BE2C (cell line): ENCODE measurements at places on chromosomes 3 and 15.

DNA sequence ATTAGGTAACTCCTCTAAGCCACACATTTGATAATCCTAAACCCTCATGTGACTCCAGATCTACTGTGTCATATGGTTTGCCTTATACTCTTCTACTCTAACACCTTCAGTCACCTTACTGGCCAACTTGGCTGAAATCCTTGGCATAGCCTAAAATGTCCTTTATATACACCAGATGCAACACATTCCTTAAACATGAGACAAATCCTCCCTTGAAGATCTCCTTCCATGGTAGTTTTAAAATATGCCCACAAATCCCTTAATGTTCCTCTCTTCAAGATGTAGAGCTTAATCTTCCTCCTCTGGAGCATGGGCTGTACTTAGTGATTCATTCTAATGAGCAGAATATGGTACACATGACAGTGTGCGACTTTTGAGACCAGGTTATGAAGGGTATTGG lies 238.9 kb downstream of the SUCLG2 start:
- DNase-seq = no peak

GRCh38 chr3:174859114-174859735 lies at the start of gene NAALADL2:
Gene NAALADL2, plus strand, starts transcription at chr3:174859334.
- DNase-seq = no peak

- DNase-seq = no peak
These were observed 27.8 kb downstream of the MAGEF1 start for GRCh38 chr3:184683900-184684560.

DNA sequence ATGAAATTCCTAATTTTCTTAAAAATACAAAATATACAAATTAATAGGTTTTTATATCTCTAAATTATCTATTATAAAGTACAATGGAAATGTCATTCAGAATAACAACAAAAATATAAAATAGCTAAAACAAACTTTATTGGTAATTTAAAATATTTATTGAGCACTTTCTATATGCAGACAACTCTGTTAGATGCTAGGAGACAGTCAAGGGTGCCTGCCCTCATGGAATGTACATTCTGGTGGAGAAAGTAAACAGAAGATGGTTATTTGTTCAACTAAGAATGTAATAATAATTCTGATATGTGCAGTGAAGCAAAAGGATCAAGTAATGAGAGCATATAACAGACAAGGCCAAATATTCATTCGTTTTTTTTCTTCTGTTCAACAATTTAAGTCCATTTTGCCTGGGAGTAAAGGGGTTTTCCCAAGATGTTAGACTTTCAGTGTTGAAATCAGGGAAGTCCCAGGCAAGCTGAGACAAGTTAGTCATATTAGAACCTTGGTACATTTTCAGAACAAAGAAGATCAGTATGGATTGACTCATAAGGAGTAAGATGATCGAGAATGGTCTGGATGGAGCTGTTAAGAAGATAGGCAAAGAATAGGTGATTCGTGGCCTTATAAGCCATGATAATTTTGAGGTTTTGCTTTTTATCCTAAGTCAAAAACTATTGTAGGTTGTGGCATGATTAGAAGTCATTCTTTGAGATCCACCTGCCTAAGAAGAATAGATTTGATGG lies 150.2 kb upstream of the MLF1 start:
- no peak for DNase-seq

- peak; percentile 81 for DNase-seq
These were observed 77.1 kb downstream of the WDR76 start for GRCh38 chr15:43903864-43904290.

DNA sequence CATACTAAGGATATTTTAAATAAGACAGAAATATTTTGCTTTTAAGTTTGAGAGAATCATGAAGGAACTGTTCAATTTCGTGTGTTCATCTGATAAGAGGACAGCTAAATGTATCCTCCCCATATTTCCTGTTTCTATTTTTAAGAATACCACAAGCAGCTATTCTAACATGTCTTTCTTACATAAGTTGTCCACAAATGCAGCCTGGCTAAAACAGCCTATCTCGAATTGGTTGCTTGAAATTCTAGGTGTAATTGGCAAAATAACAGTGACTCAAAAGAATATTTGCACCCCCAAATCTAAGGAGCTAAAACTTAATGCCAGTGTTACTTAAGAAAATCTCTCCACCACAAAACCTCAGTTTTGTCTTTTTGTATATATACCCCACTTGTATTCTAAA lies 35.0 kb downstream of the BTLA start:
- DNase-seq = no peak

DNA sequence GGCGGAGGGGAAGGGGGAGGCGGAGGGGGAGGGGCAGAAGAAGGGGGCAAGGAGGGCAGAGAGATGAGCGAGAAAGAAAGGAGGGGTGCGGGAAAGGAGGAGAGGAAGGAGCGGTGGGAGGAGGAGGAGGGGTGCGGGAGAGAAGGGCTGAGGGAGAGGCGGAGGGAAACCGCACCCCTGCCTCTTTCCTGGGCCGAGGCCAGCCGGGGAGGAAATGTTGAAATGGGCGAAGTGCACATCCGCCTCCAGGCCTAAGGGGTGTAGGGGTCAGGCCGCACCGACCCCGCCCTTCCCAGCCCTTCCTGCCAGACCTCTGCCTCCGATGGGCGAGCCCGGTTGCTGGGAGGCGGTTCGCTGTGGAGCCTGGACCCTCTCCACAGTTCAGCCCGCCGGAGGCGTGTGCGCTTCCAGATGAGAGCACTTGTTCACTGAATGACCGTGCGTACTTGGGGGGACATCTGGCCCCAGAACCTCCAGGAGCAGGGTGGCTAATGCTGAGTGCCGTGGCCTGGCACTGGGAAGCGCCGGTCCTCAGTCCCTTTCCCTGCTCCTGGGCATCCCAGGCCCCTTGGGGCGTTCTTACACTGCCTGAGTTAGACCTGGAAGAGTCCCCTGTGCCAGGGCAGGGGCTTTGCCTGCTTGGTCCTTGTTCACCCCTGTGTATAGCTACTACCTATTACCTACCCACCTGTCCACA lies 110.3 kb upstream of the KLF13 start:
- DNase-seq = peak; percentile 81

- DNase-seq = no peak
These were observed 156.1 kb downstream of the DIPK2A start for GRCh38 chr3:144127700-144128099.

- no peak for DNase-seq
These were observed 41.1 kb upstream of the RASGRP1 start for GRCh38 chr15:38605744-38606143.

DNA sequence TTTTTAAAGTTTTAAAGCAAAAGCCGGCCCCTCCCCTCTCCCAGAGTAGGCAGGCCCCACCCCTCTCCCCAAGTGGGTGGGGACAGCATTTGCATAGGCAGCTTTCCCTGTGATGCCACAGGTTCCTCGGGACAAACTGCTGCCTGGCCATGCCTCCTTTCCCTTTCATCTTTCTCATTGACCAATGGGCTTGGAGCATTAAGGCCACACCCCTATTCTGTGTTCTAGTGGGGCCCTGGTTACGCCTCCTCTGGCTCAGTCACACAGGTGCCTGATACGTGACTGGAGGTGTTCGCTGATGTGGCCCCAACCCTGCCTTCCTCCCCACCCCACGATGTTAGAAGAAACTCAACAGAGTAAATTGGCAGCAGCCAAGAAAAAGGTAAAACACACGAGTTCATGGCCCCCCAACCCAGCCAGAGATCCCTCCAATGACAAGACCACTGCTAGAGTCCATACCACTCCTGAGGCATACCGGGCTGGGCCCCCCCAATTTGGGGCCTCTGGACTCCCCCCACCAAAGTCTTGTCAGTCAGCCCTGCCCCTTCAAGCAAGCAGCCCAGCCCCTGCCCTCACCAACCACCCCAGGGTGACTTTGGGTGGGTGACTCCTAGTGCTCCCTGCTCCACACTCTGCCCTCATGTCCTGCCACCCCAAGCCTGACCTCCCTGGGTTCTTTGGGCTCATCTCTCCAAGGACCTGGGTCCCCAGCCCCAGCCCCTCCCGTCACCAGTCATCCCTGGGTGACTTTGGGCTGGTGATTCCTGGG lies 62.8 kb upstream of the CSPG4 start:
- peak; percentile 81 for DNase-seq

GRCh38 chr3:140342668-140343067 lies 335.2 kb upstream of the TRIM42 start:
- DNase-seq = peak; percentile 25

GRCh38 chr3:106261396-106261795 lies 392.6 kb upstream of the CBLB start:
- no peak for DNase-seq

DNA sequence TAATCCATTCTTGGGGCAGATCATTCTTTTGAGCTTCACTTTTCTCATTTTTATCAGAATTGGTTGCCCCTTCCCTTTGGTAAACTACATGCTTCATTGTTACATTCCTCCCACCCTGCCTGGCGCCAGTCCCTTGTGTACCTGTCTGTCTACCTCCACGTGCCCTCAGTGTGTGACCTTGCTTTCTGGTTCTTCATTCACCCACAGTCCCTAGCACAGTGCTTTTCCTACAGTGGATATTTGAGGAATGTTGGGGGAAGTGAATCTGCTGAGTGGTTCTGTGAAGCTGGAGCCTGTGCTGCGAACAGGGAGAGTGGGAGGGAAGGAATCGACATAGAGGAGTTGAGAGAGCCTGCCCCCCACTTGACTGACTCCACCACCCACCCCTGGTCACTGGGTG lies 23.4 kb downstream of the GPD1L start:
- no peak for DNase-seq

DNA sequence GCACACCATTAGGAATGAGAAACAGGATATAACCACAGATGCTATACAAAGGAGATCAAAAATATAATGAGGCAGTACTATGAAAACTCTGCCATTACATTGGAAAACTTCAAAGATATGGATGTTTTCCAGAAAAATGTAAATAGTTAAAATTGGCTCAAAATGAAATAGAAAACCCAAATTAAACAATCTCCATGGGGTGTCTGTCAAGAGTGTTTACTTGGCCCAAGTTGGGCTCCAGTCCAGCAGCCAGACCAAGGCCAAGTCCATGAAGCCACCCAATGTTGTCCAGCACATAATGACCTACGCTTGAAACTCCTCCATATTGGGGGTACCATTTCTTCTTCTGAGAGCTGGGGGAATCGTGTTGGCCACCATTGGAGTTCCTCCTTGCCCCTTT lies 37.1 kb downstream of the CTXND1 start:
- no peak for DNase-seq

DNA sequence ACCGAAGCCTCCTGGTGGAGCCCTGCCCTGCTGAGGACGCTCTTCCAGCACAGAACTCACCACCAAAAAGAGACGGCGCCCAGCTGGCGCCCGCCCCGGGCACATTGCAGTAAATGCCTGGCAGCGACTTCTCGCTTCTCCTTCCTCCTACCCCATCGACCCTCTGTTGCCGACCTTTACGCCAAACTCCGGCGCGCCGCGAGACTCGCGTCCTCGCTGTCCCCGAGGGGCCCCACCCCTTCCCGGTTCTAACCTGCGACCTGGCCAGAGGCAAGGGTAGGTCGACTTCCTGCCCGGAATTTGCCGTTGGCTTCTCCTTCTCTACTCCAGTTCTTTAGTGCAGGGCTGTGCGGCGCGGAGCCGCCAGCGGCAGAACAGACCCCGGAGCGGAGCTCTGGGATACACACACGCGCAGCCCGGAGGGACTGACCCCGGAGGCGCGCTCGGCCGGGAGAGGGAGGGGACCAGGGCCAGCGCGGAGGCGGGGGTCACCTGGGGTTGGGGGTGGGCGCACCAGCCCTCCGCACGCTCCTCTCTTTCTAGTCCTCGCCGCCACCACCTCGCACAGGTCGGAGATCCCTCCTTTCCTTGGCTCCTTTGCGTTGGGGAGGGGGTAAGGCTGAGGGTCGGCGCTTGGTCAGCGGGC lies 226.6 kb upstream of the AZI2 start:
- peak; percentile 47 for DNase-seq

DNA sequence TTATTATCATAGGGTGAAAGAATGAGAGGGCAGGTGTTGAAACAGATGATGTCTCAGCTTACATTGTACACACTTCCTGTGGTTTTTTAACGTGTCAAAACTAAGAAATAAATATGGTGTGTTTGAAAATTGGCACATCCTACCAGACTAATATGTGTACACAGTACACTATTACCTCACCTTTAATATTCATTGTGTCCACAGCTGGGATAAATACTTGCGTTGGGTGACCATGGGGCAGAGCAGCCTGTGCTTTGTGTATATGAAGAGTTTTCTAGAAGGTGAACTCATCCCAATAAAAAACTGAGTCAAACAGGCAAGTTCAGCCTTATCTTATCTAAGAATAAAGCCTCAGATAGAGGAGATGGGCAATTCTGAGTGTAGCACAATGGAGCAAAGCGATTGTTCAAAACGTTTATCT lies 17.3 kb downstream of the SUCNR1 start:
- DNase-seq = no peak

DNA sequence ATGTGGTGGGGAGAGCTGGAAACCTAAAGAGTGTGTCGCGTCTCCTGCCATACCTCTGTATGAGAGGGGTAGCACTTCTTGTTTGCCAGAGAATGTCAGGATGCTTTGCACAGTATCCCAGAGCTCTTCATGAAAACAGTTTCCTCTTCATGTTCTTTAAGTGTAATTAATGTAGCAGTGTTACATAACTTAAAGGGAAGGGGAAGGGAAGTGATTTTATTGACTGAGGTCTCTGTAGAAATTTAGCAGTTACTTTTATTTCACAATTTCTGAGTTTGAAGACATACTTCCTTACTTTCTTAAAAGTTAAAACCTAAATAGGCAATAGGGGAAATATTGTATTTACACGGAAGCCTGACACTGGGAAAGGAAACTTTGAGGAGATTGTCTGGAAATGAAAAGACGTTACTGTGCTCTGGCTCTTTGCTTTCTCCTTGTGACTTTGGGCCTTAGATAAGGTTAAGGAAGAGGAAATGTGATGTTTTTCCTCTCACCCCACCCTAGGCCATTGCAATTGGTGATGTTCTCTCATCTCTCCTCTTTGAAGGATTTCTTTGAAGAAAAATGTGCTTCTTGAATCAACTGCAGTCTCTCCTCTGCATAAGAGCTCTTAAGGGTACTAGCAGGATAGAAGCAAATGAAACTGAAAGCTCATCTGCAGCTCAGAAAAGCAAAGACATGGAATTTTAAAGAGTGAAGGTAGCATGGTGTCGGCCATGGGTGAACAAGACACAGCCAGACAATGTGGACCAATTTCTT lies 6.0 kb downstream of the NXPE3 start:
- no peak for DNase-seq

DNA sequence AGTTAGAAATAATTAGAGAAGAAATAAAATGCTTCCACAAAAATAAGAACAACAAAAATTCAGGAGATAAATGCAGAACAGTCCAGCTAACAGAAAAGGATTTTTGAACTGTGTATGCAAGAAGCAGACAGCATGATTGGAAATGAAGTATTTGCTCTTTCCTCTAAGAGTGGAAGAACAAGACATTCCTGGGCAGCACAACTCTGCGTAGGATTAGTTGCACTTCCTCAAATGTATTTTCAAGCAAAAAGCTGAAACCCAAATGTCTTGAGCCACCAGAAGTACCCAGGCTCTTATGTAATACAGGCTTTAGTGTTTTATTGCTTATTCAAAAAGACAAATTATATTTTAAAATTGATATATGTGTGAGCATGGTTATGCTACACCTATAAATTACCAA lies 127.2 kb downstream of the ZBTB20 start:
- no peak for DNase-seq
